Mesenteric fat pad (tissue), 1 donor: ENCODE measurements at places on chromosomes 6 and 20.

GRCh38 chr6:33576668-33577067, 3.4 kb downstream of the BAK1 start:
- no peak for DNase-seq

- DNase-seq: no peak
Measured at GRCh38 chr20:38426006-38426897, 8.9 kb downstream of the SNHG17 start.

DNA sequence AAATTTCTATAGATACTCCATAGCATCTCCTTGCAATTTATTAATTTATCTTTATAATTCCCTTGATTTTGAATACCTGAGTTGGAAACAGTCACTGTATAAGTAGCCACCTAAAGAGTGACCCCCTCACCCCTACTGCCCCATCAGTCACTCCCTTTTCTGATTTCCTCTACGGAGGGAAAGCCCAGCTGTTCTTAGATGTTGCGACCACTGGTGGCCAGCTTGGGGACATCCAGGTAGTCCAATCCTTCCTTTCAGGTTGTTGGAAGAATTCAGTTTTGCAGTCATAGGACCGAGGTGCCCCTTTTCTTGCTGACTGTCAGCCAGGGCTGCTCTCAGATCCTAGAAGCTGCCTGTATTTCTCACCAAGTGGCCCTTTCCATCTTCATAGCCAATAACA, 87.8 kb downstream of the BMP6 start:
- DNase-seq: no peak

DNA sequence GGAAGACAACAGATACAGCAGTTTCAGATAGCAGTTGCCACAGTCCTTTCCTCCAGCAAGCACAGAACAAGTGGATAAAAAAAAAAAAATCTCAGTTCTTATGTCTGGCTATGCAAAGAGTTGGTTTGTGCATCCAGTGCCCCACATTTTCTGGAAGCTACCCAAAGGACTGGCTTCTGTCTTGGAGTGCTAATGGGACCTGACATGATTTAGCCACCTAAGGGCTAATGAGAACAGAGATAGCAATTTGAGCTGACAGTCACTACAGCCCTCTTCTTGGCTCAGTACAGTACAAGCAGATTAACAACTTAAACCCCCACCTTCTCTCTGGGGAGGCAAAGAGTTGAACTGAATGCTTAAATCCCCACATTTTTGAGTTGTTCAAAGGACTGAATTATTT, 976.8 kb downstream of the TBC1D32 start:
- no peak for DNase-seq
